Hematopoietic multipotent progenitor cell treated with erythropoietin and hydrocortisone succinate and interleukin-3 and kit ligand, for 4 days (in vitro differentiated cells): ENCODE measurements at places on chromosomes 13 and 19.

DNA sequence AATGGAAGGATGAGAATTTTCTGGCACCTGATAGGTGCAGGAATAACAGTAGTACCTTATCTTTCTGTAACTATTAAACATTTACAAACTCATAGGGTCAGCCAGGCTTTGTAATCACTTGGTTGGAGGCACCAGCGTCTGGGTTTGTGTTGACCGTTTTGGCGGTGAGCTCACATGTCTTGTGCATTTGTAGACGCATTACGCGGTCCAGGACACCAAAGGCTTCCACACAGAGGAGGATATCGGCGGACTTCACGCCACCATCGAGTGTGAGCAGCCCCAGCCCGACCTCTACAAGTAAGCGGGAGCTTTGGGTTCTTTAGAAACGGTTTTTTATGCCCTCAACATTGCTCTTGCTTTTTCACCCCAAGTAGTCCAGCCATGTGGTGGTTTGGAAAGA, 129.3 kb downstream of the ATP11A start:
- DNase-seq = no peak

DNA sequence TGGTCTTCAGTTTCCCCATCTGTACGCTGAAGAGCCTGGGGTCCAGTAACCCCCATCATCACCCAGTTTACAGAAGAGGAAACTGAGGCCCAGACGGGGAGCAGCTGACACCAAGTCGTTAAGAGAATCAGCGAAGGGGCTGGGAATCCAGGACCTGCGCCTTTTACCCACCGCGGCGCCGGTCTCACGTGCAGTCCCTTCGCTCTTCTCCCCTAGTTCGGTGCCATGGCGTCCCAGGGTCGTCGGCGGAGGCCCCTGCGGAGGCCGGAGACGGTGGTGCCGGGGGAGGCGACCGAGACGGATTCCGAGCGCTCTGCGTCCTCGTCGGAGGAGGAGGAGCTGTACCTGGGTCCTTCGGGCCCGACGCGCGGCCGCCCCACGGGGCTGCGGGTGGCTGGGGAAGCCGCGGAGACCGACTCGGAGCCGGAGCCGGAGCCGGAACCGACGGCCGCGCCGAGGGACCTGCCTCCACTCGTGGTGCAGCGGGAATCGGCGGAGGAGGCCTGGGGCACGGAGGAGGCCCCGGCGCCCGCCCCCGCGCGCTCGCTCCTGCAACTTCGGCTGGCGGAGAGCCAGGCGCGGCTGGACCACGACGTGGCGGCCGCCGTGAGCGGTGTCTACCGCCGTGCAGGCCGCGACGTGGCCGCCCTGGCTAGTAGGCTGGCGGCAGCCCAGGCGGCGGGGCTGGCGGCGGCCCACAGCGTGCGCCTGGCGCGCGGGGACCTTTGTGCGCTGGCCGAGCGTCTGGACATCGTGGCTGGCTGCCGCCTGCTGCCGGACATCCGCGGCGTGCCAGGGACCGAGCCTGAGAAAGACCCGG, 698 bp downstream of the BLOC1S3 start:
- DNase-seq = peak; percentile 50

GRCh38 chr19:953445-954271, 27.8 kb downstream of the ARID3A start:
- DNase-seq = no peak

DNA sequence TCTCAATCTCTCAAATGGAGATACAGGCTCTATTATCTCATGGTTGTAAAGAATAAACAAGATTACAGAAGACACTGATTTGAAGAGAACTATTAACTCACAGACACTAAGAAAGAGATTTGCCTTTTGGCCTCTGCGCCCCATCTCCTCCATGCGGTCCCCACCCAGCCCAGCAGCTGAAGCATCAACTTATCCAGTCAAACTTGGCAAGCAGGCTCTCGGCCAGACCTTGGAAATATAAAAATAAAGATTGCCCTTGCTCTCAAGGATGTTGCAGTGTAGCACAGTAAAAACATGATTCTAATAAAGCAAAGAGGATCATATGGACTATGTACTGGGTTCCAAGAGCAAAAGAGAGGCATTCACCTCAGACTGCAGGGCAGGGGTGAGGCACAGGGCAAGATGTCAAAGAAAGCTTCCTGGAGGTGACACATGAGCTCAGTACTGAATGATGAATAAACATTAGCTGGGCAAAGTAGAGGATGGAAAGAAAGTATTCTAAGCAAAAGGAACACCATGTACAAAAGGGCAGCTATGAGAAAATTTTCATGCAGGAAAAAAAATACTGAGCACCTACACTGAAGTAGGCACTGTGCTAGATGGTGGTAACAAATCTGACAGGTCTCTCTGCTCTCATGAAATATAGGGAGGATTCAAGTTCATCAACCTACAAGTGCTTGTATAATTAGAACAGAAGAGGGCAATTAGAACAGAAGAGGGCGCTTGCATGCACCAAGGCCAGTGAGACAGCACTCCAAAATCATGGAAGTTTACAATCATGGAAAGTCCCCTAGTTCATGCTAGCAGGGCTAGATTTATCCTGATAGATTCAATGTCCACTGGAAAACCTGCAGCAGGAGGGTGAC, 85.0 kb downstream of the SACS start:
- no peak for DNase-seq

DNA sequence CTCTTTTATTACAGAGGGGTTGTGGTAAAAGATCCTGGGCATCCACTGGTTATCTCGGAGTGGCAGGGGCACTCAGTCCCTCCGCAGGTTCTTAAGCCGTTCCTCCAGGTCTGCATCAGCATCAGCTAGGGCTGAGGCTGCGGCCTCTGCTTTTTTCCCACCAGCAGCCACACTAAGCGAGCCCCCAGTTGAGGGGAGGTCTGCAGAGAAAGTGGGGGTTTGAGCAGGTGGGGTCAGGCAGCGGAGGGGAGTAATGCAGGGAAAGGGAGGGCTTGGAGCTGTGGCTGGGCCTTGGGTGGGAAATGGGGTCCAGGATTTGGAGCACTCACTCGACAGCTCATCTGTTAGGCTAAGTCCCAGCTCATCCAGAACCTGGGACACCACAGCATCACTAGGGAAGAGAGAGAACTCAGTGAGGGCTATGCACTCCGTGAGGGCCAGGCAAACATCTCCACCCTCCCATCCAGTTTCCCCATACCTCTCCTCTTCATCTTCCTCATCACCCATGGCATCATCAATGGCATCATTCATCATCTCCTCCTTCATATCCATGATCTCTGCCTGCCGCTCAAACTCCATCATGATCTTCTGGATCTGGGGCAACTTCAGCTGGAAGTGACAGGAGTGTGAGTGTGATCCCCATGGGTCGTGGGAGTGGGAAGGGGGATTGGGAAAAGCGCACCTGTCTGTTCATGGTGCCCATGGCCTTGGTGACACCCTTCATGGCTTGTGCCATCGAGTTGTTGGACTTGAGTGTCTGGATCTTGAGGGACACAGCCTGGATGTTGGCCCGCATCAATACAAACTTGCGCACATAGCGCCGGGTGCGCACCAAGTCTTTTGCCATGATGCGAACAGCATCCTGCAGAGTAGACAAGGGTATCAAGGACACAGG, 3.1 kb downstream of the CHMP2A start:
- no peak for DNase-seq

DNA sequence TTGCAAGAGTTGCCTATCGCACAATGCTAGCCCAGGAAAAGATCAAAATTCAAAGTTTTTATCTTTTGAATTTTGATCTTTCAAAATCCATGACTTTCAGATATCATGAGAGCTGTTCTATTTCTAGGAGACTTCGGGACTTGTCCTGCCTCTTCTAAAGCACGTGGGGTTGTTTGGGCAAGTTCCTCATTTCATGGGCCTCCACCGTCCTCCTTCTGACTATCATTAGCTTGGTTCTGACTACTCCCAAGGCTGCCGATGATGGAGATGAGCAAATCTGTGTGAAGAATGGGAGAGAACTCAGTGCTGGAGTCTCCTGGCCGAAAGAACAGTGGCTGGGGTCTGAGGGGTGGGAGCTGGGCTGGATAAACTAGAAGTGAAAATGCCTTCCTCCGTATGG, 86.5 kb downstream of the COL4A1 start:
- DNase-seq = peak; percentile 37

GRCh38 chr19:30403203-30403985, 31.2 kb downstream of the ZNF536 start:
- DNase-seq = no peak

DNA sequence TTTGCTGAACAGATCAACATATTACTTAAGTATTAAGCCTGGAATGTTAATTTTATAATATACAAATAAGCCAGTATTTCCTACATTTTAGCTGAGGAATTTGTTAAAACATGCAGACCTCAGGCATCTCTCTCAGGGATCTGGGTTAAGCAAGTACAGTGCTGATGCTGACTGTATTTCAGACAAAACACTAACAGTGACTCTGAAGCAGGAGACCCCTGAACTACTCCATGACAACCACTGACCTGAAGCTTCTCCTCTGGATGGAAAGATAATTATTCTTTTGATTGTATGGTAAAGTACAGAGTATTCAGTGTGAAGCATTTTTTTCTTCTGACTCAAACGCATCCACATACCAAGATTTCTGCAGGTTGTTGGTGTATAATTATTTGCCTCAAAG, 680.8 kb downstream of the LIG4 start:
- no peak for DNase-seq

- no peak for DNase-seq
Observed at GRCh38 chr13:72932250-72932649, 126.6 kb upstream of the KLF5 start.

DNA sequence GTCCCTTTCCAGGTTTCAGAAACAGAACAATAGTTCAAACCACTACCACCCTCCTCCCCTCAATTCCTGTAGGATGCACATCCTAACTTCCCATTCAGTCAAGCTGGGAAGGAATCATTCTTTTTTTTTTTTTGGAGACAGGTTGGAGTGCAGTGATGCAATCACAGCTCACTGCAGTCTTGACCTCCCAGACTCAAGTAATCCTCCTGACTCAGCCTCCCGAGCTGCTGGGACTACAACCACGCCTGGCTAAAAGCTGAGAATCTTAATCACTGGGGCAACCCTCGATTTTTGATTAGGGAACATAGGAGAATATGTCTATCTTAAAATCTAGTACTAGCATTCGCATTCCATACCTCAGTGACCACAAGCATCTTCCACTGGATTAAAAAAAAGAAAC, 146.2 kb downstream of the ABCC4 start:
- no peak for DNase-seq

DNA sequence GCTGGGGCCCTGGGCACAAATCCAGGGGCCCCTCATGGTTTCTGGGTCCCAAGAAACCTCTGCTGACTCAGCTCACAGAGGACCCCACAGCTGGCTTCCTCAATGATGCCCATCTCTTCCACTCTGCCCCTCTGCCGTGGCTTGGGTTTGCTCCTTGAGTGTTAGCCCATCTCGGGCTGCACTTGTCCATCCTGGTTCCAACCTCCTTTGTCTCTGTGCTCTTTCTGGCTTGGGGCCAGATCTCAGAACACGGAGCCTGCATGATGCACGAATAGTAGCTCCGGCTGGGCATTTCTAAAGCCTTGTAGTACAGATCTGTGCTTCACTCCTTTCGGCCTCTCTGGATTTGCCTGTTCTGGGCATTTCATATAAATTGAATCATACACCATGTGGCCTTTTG, 53.8 kb downstream of the F2RL3 start:
- DNase-seq = no peak

GRCh38 chr19:33216198-33216830, 9.3 kb downstream of the SLC7A10 start:
- DNase-seq = no peak

DNA sequence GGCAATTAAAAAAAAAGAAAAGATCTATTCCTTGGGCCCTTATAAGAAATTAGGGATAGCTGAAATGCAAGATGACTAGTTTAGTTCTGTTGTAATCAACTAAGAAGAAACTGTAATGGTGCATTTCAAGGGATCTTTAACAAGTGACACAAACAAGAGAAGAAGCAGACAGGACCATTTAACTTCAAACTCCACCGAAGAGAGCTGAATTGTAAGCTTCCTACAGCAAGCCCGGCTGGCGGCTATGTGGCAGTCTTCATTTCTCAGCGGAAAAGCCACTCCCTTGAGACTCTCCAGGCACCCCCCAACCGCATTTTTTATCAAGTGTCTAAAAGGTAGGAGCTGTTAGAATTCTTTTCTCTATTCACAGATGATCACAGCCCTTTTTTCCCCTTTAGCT, 305.2 kb upstream of the ZNF507 start:
- peak; percentile 3 for DNase-seq

DNA sequence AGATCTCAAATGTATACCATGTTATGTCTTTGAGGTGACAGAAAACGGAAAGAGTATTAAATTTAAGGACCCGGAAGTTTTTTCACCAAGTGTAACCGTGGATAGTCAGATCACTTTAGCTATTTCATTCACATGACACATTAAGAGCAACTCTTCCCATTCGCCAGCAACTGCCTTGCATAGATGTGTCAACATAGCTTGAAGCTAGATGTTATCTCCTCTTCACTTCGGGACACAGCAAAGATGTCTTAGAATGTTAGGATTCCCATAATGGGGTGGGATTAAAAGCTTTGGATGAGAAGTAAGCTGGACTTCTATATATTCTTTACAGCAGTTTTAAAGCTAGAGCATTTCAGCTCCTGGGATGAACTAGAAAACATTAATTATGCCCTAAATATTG, 1135.9 kb upstream of the PCDH20 start:
- DNase-seq = no peak

DNA sequence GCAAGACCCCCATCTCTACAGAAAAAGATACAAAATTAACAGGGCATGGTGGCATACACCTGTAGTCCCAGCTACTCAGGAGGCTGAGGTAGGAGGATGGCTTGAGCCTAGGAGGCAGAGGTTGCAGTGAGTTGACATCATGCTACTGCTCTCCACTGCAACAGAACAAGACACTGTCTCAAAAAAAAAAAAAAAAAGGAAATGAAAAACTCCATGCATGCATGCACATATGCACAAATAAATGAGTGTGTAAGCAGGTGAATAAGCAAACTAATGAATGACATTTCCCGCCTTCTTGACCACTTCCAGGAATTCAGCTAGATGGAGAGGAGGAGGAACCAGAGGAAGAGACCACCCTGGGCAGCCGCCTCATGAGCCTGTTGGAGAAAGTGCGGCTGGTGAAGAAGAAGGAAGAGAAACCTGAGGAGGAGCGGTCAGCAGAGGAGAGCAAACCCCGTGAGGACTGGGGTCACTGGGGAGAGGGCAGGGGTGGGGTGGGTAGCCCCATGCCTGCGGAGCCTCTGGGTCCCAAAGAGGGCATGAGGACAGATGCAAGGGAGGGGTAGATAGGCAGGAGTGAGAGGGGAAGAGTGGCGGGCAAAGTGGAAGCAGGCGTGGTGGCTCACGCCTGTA, 58.8 kb downstream of the RYR1 start:
- DNase-seq = no peak

DNA sequence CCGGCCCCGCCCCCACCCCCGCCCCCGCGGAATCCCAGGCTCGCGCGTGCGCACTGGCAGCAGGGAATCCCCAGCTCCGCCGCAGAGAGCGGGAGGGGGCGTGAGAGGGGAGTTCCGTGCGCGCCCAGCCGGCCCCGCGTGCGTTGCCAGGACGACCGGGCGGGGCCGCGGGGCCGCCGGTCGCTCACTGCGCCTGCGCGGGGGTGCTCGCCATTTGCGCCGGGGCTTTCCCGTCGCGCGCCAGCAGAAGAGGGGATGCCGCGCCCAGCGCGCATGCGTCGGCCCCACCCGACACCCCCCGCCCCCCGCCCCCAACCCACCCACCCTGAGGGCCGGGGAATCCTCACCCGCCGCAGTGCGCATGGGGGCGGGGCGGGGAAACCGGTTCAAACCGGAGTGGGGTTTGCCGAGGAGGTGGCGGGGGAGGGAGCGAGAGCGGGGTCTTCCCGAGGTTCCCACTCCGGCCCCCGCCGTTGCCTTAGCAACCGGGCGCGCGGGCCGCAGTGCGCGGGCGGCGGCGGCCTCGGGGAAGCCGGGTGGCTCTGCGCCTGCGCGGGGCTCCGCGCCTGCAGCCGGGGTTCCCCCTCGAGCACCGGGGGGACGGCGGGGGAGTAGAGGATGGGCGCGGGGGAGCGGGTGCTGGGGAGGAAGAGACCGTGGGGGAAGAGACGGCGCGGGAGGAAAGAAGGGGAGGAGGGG, 15.1 kb downstream of the CCDC124 start:
- DNase-seq = peak; percentile 97
